ENCODE measurements at places on chromosomes 1 and 21.

DNA sequence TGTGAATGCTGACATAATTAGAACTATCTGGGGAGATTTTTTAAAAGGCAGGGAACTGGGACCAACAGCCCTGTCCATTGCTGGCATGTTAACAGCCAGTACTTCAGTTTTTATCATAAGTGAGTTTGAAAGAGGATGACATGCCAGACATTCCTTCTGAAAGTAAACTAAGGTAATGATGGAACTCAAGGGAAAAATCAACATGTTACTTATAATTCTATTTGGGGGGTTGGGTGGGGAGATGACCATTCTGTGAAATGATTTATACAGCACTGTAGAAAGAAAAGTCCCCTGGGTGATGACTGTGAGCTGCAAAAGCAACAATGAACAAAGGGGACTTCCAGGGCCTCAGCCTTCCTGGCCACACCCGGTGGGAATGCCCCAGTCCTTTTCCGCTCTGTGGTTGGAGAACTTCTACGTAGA is 5.4 kb upstream of the LAMC2 start:
- DNase-seq, result no peak

DNA sequence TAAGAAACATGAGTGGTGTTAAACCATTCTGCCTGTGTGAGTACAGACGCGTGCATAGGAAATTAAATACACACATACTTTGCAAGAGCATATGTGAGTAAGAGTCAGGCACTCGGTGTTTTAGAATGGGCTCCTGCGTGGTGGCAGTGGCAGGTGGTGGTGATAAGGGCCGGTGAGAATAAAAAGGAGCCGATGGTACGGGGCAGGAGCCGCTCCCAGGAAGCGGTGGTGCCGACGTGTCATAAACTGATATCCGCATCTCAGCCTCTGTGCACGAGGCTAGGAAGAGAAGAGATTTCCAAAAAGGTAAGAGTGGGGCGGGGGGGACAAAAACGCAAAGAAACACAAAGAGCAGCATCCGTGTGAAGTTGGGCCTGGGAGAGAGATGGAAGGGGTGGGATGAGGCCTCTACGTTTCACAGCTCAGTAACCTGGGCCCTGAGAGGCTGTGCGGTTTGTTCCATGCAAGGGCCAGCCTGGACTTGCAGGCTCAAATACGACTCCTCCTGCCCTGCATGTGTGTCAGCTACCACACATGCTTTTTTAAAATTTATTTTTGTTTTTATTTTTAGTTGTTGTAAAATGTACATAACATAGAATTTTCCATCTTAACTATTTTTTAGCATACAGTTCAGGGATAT is 127.7 kb upstream of the COL6A1 start:
- DNase-seq, result no peak

DNA sequence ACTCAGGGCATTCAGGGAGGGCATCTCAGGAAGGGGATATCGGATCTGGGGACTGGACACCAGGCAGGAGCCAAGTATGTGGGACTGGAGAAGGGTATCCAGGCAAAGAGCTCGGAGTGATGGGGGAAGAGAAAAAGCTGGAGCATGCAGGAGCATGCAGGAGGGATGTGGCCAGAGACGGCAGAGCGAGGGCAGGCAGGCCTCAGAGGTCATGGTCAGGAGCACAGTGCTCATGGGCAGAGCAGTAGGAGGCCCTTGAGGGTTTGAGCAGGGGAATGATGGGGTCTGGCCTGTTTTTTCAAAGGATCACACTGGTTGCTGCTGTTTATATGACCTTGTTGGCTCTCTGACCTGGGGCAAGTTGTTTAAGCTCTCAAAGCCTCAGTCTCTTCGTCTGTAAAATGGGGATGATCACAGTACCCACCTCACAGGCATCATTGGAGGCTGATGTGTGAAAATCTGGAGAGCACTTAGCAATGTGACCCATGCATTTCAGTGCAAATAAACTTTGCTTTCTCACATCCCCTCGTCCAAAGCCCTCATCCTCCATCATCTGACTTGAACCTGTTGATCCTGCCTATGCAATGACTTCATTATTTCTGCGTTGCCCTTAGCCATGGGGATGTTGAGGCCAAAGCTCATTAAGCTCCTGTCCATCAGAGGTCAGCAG is 273.1 kb downstream of the MATN1 start:
- no peak for DNase-seq

GRCh38 chr1:63651161-63651701 is 58.0 kb downstream of the PGM1 start:
- no peak for DNase-seq

DNA sequence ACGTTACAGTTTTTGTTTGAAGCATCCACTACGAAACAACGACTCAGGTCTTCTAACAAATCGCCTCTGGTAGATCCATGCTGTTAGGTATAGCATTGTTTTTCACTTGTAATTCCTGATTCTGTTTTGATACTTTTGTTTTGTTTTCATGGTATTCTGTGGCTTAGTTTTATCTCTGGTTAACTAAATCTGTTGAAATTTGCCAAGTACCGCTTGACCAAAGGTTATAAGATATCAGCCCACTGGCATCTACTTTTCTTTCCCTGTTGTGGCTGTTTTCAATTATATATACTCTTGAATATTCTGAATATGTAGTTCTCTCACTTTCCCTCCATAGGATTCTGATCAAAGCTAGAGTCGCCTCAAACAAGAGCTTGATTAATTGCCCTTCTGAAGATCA is 274.8 kb upstream of the C1orf105 start:
- no peak for DNase-seq

GRCh38 chr1:205373798-205374175 is 17.1 kb upstream of the KLHDC8A start:
- DNase-seq, result no peak

DNA sequence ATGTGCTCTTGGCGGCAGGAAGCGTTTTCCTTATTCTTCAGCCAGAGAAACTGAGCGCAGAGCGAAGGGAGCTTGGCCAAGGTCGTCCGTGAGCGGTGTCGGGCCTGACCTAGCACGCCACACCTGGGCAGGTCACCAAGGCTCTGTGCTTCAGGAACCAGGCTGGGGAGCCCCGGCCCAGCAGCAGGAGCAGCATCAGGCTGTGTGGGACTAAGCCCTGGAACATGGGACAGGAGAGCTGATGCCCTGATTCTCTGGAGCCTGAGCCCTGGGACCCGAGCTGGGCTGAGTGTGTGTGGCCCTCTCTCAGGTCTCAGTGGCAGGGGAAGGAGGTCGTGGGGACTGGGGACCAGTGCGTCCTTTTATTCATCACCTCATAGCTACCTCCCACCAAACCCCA is 65.2 kb upstream of the ABCG1 start:
- no peak for DNase-seq

DNA sequence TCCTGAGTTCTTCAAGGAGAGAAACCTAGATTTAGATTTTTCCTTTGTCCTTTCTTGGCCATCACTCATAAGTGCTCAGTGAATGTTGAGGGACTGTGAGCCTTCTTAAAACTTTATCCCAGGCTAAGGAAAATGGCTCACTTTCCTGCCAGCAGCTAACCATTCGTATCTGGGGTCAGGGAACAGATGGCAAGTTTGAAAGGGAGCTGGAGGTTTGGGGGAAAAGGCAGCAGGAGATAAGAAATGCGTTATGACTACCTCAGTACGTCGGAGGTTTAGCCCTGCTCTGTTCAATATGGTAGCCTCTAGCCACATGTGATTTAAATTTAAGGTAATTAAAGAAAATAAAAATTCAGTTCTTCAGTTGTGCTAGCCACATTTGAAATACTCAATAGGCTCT is 13.3 kb downstream of the RRP15 start:
- DNase-seq, result no peak
